LHCN-M2 (cell line): ENCODE measurements at places on chromosomes 3 and 15. TPM values are rescaled to one million over a fixed set of nuclear protein-coding genes. Genes with fewer than 3 reads are reported as not detected.

- peak; percentile 7 for DNase-seq
These were observed 434.2 kb downstream of the ZIC1 start for GRCh38 chr3:147843331-147843730.

SKOR1 gene
- 0.06 TPM in 1 of 2 replicates, not detected in the other for total RNA-seq

GMPPB gene
- total RNA-seq: 38.8 and 40.1 TPM in 2 replicates

GRCh38 chr3:185693985-185694653 lies 108.0 kb downstream of the SENP2 start:
- peak; percentile 48 for DNase-seq

PPIB gene
- 478 and 568 TPM in 2 replicates for total RNA-seq

DNA sequence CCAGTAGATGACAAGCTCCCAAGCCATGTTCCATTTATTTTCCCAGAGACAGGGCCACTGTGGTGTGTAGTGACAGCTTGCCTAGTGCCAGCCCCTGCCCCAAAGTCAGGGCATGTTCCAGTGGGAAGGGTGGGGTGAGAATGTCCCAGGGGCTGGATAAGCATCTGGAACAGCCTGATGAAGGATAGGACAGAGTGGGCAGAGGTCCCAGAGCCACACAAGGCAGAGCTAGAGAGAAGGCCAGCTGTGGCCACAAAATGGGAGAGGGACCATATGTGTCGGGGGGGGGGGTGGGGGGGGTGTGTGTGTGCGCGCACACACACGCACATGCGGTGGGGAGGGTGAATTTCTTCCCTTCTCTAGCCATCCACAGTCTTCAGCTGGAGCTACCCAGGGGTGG lies 27.0 kb upstream of the TSPAN3 start:
- DNase-seq: no peak

ROBO2 gene
- total RNA-seq: not detected in 2 replicates

PDE8A gene
- 12.5 and 13.0 TPM in 2 replicates for total RNA-seq

SEMA3G gene
- total RNA-seq: not detected in 2 replicates

- no peak for DNase-seq
These were observed 193.3 kb upstream of the CTDSPL start for GRCh38 chr3:37668431-37668817.

DNA sequence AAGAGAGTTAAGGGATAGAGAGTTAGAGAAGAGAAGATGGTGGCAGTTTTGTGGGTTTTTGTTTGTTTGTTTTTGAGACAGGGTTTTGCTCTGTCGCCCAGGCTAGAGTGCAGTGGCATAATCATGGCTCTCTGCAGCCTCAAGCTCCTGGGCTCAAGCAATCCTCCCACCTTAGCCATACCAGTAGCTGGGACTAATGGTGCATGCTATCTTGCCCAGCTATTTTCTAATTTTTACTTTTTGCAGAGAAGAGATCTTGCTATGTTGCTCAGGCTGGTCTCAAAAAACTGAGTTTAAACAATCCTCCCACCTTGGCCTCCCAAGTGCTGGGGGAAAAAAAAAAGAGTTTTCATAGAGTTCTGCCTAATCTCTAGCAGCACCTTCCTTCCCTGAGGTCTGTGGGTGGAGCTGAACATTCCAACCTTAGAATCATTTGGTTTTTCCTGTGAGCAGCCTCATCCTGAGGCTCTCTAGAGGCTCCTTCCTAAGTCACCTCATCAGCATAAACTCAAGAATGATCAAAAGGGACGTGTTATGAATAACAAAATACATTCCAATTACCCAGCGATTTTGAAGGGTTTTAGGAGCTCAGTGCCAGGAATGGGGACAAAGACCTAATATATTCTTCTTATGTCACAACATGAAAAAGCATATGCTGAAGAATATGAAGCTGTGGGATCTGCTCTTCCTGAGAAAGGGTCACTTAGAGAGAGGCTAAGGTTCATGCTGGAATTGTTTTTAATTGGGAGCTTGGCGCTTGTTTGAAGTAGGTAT lies 180.6 kb downstream of the LSAMP start:
- no peak for DNase-seq

DNA sequence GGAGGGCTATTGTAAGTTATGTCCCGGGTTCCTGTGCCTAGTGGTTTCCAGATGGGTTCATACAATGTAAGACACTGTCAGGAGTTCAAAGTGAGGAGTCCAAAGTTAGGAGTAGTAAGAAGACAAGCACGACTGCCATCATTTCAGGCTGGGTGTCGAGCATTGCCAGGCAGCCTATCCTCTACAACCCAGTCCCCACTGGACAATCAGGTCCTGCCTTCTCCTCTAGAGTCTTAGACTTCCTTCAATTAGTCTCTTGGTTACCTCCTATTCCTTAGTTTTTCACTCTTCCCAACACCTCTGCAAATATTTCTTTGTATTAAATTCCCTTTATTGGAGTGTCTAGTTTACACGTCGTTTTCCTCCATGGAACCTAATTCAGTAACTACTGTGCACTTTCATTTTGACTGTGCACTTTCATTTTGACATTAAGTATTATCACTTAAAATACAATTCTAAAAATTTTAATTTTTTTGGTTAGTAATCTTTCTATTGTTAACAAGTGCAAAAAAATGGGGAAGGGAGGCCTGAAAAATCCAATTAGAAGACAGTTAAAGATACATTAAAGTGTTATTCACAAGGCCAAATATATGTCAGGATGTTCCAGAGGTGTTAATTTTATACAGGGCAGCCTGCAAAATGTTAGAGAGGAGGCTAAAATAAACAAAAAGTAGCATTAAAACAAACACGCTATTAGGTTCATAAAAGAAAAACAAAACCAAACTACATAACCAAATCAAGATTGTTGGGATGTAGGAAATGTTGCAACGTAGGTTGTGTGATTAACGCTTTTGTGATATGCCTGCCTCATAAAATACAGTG lies 155.3 kb downstream of the TBL1XR1 start:
- DNase-seq: no peak

DNA sequence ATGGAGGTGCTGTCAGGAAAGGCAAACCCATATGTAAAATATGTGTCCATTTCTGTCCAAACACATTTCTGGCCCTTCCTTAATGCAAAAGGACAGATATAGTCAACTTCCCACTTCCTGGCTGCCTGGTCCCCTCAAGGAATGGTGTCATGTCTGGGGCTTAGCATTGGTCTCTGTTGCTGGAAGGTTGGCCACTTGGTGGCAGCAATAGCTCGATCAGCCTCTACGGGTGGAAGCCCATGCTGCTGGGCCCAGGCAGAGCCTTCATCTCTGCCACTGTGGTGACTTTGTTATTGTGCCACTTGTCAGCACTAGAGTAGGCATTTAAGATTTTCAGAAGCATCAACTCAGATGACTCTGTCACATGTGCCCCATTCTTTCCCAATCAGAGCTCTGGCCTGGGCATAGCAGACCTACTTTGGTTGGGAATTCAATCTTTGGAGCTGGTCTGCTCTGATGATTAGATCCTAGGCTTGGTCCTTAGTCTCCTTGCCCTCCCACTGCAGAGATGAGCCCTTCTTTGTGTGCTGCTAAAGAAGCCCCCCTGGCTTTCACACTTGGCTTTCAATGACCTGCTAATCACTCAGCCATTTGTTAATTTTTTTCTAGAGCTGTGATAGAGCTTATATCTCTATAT lies 51.0 kb upstream of the SPSB4 start:
- peak; percentile 41 for DNase-seq

DNA sequence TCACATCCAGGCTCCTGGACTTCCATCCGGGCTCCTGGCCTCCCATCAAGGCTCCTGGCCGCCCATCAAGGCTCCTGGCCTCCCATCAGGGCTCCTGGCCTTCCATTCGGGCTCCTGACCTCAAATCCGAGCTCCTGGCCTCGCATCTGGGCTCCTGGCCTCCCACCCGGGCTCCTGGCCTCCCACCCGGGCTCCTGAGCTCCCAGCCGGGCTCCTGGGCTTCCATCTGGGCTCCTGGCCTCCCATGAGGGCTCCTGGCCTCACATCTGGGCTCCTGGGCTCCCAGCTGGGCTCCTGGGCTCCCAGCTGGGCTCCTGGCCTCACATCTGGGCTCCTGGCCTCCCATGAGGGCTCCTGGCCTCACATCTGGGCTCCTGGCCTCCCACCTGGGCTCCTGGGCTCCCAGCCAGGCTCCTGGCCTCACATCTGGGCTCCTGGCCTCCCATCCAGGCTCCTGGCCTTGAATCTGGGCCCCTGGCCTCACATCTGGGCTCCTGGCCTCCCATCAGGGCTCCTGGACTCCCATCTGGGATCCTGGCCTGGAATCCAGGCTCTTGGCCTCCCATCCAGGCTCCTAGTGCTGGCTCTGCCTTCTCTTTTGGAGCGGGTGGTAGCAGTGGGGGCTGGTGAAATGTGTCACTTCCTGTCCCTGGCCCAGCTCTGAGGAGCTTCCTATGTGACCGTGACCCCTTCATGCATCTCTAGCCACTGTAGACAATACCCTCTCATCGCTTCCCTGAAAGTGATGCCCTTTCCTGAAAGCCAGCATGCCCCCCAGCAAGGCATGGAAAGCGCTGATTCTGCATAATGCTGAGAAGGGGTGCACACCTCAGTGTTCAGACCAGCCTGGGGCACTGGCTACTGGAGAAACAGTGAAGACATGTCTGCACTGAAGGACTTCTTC lies 62.7 kb upstream of the BLM start:
- DNase-seq: no peak

C2CD4A gene
- total RNA-seq: not detected in 2 replicates

DNA sequence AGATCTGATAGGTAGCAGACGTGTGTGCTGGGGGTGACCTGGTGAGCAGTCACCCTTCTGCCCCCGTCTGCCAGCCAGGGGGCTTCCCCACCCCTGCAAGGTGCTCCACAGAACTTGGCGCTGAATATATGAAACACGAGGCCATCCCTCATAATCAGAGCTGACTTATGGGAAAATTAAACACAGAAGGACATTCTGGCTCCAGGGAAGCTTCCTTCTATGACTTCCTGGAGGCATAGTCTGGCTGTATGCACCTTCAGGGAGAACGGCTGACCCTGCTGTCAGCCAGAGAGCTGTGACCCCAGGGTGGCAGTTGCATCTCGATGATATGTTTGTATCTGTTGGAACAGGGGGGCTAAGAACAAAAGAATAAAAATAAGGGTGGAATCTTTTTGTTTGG lies 26.6 kb upstream of the MRPS22 start:
- no peak for DNase-seq

GRCh38 chr15:60745469-60746061 lies 266.6 kb upstream of the ICE2 start:
- DNase-seq: no peak

TRIM59 gene
- 33.0 and 45.5 TPM in 2 replicates for total RNA-seq

- peak; percentile 77 for DNase-seq
These were observed 255.6 kb downstream of the ZNF621 start for GRCh38 chr3:40780291-40780924.

- no peak for DNase-seq
These were observed 67.0 kb upstream of the ARHGEF3 start for GRCh38 chr3:56868706-56869105.

PLOD2 gene
- 197 and 249 TPM in 2 replicates for total RNA-seq

- peak; percentile 43 for DNase-seq
These were observed 146.6 kb downstream of the SERPINI1 start for GRCh38 chr3:167882057-167882667.

- DNase-seq: peak; percentile 41
These were observed 27.0 kb downstream of the NDUFB4 start for GRCh38 chr3:120622870-120623726.

- DNase-seq: no peak
These were observed 491.8 kb downstream of the SQOR start for GRCh38 chr15:46126581-46126980.

DNA sequence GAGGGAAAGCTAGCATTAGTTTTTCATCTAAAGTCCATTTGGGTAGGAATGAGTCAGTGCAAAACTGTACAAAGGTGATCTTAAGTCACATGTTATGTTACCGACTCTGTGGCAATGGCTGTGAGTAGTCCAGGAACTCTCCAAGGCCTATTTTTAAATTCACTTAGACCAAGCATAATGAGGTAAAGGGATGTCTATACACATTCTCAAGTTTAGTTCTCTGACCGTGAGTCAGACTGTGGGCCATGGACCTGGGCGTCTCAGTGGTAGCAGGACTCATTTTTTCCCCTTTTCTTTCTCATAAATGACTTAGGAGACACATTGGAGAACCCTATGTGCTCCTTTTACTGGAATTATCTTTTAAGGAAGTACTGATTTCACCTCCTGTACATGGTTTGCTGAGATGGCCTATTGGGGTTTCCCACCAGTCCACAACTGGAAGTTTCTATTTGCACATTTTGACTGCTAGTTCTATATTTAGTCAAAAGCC lies 488.7 kb upstream of the TPRG1 start:
- peak; percentile 89 for DNase-seq

RGMA gene
- total RNA-seq: 1.7 TPM in 1 of 2 replicates, not detected in the other

DNA sequence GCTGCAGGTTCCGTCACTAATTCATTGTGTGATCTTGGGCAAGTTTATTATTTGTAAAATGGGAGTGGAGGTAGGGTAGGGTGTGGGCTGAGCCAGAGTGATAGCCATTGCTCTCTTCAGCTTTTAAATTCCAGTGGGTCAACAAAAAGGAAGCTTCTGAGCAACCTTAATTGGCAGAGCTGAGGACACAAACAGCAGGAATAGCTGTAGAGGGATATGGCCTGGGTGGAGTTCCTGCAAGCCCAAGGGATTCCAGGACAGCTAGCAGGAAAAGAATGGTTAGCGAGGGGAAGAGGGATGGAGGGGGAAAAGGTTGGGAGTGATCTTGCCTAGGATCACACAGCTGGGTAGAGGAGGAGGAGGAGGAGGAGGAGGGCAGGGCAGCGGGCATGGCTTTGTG lies 11.4 kb downstream of the CCK start:
- no peak for DNase-seq

DNA sequence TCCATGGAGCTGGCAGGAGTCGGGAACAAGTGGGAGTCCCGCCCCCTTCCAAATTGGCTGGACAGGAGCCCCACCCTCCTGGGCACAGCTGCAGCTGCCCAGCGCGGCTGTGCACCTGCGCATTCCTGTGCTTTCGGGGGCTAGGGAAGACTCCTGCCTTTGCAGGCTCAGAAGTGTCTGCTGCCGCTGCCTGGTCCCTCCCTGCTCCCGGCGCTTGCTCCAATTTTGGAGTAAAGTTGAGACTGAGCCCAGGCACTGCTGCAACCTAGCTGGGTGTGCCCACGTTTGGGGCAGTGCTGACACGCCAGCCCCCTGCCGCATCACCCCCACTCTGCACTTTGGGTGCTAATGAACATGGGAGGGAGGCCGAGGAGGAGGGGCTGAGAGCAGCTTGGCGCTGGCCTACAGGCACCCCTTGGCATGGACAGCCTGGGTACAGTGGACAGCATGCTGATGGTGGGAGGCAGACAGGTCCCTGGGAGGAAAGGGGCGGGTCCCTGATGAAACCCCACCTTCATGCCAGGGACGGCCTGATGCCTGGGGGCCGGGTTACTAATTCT lies 399.2 kb upstream of the CNTN4 start:
- DNase-seq: no peak

GRCh38 chr15:46671336-46671735 lies 1036.5 kb downstream of the SQOR start:
- no peak for DNase-seq

DNA sequence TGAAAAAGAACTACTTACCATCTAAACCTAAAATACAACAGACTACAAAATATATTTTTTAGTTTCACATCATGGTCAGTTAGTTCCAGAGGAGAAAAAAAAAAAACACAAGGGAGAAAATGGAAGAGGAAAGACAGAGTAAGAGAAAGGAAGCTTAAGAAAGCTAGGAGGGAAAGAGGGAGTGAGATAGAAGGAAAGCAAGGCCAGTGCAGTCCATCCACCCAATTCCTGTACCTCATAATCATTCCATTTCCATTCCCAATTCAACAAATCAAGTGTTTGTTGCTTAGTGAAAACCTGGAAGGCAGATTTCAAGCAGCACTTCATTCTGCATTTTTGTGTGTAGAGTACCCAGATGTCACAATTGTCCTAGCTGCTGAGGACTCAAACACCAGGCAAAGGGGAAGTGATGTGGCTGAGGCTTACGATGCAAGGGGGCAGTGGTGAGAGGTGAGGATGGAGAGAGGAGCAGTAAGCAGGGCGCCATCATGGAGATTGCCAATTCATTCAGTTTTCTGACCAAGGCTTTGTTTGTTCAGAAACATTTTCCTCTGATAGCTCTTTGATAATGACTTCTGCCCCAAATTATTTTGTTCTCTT lies 83.6 kb upstream of the GSK3B start:
- DNase-seq: peak; percentile 42

VGLL3 gene
- total RNA-seq: 31.3 and 41.0 TPM in 2 replicates
